Effector memory CD4-positive, alpha-beta T cell (primary cell): ENCODE measurements at places on chromosomes 5 and 9.

DNA sequence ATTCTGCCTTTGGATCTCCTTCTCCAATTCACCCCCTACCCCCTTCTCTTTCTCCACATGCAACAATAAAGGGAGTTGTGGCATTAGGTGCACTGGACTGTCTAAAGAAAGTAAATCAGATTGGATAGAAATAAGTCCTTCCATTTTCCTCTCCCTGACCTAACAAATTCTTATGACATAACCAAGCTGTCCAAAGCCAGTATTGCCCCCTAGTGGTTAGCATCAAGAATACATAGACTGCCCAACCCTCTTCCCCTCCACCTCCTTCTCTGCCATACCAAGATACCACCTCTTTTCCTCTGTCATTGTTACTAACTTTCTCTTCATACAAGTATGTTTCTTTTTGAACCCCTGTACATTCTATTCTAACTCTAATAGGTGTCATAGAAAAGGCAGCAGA is 45.7 kb downstream of the PPARGC1B start:
- H3K4me1 ChIP-seq, result no peaks in the 10 kb centered on the region
- no peaks in the 10 kb centered on the region for H3K36me3 ChIP-seq
- no peak overlapping the region for H3K27ac ChIP-seq
- no peaks in the 10 kb centered on the region for H3K27me3 ChIP-seq
- no peak overlapping the region for H3K4me3 ChIP-seq

- H3K4me3 ChIP-seq, result no peak overlapping the region
- H3K27me3 ChIP-seq, result no peaks in the 10 kb centered on the region
- no peak overlapping the region for H3K27ac ChIP-seq
- H3K36me3 ChIP-seq, result no peaks in the 10 kb centered on the region
These were observed 93.7 kb downstream of the PDE4D start for GRCh38 chr5:59799668-59800346.

DNA sequence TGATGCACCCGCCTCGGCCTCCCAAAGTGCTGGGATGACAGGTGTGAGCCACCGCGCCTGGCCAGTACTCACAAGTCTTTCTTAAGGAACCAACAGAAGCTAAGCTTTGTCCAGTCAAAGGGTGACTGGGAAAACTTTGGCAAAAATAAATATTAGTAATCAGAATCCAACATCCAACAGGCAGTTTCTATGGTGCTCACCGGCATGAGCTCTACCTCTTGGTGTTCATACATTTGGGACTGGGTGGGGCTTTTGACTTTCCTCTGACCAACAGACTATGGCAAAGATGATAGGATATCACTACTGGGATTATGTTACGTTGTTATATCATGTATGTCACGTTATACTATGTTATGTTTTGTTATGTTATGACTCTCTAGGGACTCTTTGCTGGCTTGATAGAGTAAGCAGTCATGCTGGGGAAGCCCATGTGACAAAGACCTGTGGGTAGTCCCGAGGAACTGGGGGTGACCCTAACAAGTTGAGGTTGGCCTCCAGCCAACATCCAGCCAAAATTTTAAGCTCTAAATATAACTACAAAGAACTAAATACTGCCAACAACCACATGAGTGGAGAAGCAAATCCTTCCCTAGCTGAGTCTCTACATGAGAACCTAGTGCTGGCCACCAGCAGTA is 6.0 kb downstream of the RASGEF1C start:
- H3K4me3 ChIP-seq, result no peak overlapping the region
- H3K36me3 ChIP-seq, result no peaks in the 10 kb centered on the region
- no peak for DNase-seq
- H3K27me3 ChIP-seq, result peaks cover 9% of the 10 kb centered on the region

DNA sequence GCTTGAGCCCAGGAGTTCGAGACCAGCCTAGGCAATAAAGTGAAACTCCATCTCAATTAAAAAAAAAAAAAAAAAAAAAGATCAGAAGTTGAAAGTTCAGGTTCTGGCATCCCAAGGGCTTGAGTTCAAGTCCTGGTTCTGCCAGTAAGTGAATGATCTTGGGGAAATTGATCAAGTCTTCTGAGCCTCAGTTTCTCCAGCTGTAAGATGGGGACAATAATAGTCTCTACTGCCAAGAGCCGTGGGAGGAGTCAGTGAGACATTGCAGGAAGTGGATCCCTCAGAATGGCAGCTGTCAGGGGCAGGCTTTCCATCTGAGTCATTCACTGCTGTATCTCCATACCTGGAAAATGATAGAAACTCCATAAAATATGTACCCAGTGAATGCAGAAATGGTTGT is 37.8 kb upstream of the FUBP3 start:
- no peak for DNase-seq
- peaks cover 5% of the 10 kb centered on the region for H3K4me1 ChIP-seq
- H3K27me3 ChIP-seq, result peaks cover 6% of the 10 kb centered on the region
- H3K4me3 ChIP-seq, result no peak overlapping the region

GRCh38 chr9:93622691-93623090 is 46.3 kb downstream of the PHF2 start:
- DNase-seq, result no peak
